ENCODE measurements at places on chromosomes 1 and 21.
A peak's percentile ranks its signal among the peaks of the same experiment; 100 is the strongest.

DNA sequence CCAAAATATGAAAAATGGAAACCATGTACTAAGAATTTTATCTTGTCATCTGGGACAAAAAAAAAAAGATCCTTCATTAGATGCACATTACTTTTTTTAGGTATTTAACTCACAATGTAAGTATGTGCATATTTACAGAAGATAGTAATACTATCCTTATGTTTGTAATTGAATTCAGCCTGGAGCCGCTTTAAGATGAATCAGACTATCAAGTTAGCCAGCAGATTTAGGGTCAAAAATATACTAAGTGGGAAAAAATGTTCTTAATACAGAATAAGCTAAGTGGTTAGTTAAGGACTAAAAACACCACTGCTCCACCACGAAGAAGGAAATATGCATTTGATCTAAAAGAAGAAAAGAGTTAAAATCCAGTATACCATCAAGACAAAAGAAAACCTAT is 49.1 kb downstream of the DSCAM start:
- no peak for DNase-seq

DNA sequence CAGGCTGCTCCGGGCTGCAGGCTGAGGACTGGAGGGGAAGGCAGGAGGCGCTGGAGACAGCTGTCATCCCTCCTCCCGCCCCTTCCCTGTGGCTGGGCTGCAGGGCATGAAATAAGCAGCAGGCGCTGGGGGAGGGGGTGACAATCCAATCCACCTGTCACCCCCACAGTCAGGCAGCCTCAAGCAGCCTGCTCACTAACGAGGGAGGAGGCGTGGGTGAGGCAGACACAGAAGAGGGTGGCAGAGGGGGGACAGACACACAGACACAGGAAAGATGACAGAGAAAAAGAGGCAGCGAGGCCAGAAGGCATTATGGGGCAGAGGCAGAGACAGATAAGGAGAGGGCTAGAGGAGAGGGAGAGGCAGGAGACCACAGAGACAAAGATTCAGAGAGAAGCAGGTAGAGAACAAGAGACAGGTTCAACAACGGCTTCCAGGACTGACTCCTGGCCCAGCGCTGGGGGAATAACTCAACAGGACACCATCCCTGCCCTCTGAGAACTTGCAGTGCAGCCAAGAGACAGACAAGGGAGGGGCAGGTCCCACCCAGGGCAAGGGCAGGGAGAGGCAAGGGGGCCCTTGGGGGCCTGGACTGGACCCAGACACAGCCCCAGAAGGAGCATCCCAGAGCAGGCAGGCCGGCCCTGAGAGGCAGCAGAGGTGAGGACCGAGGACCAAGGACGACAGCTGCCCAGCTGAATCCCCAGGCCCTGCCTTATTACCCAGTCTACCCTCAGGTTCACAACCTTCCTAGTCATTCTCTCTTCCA is 11.2 kb downstream of the MEF2D start:
- peak; percentile 50 for DNase-seq

- no peak for DNase-seq
Observed at GRCh38 chr1:117051224-117052064, 8.7 kb upstream of the TTF2 start.

DNA sequence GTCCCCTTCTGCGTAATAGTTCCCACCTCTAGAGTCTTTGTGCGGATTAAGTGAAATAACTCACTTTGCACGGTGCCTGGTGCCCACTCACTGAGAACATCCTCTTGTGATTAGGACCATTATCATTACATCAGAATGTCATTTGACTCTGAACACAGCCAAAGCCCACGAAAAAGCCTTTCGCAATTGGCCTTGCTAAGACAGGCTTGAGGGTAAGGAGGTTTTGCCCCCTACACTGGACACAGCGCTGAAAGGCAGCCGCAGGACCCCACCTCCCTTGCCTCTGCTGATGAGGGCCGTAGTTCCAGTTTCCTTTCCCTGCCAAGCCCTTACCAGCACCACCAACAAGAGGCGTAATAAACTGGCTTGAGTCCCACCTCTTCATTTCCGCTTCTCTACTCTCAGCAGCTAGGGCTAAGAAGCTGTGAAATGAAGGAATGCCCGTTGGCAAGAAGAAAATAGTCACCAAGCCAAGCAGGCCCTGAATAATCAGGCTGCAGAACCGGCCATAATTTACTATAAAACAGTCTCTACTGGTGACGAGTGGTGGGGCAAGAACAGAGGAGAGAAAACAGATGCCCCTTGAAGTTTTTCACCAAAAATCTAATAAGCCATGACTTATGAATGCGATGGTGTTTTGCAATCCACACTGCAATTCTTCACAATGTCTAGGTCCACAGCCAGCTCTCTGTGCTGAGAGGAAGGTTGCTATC is 53.1 kb downstream of the SH3GLB1 start:
- DNase-seq, result no peak

- DNase-seq, result no peak
Observed at GRCh38 chr21:27564684-27565301, 597.9 kb upstream of the ADAMTS5 start.
